ENCODE measurements at places on chromosomes 4 and X.
A peak's percentile ranks its signal among the peaks of the same experiment; 100 is the strongest.

DNA sequence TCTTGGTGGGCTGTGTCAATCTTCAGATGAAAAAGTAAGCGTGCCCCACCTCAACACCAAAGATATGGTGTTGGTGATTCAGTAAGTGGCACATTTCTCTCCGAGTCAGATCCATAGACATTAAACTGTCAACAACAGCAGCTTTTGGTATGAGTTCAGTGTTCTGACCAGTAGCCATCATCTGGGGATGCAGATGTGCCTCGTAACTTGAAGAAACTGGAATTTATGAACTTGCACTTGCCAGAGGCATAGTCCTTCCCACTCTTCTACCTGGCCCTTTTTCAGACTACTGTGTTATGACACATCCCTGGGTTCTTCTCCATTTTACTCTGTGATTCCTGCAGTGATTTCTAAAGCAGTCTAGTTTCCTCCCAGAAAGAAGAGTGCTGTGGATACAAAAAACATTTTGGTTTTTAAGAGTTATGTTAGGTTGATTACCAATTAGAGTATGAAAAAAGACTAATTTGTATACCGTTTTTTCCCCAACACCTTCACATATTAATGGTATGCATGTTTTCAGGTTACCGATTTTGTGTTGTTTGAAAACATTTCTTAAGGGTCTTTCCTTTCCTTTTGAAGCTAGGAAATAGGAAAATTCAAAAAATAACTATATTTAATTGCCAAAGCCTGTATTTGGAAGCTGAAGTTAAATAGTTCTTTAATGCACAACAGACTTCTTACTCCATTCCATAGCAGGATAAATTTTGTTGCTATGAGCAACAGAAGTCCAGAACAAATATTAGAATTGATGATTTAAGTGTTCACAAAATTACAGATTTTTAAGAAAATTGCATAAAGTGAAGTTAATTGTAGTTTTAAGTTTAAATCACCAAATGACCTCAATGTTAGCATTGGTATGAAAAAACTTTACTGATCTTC is 39.3 kb downstream of the NUDT6 start:
- no peak for DNase-seq

- peak; percentile 48 for DNase-seq
Measured at GRCh38 chr4:110195561-110196205, 2.7 kb downstream of the ELOVL6 start.

- DNase-seq = no peak
Measured at GRCh38 chrX:116285501-116285900, 115.0 kb downstream of the AGTR2 start.

- DNase-seq = peak; percentile 61
Measured at GRCh38 chr4:81472281-81473182, 825 bp upstream of the RASGEF1B start.

GRCh38 chr4:188107931-188108843 is 1.2 kb downstream of the TRIML2 start:
- DNase-seq = no peak

DNA sequence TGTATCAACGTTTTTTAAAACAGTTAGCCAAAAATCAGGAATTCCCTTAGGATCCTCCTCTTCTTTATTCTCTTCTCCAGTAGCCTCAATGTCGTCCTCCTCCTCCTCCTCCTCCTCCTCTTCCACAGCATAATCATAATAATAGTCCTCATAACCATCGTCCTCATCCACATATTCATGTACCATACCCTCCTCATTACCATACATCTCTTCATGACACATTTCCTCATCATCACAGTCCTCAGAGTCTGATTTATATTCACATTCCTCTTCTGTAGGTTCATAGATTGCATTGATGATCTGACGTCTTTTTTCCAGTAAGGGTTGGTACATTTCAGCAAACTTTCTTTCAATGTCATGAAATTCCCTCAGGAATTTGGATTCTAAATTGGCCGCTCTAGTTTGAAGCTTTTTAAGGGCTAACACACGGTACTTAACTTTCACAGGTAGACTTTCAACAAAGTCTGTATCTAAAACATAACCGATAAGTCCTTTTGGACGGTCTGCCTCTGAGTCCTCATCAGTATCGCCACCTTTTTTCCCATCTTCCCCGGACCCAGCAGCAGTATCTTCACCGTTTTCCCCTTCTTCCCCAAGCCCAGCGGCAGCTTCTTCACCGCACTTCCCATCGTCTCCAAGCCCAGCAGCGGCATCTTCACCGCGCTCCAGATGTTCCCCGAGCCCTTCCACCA is 771 bp downstream of the NAP1L2 start:
- no peak for DNase-seq

DNA sequence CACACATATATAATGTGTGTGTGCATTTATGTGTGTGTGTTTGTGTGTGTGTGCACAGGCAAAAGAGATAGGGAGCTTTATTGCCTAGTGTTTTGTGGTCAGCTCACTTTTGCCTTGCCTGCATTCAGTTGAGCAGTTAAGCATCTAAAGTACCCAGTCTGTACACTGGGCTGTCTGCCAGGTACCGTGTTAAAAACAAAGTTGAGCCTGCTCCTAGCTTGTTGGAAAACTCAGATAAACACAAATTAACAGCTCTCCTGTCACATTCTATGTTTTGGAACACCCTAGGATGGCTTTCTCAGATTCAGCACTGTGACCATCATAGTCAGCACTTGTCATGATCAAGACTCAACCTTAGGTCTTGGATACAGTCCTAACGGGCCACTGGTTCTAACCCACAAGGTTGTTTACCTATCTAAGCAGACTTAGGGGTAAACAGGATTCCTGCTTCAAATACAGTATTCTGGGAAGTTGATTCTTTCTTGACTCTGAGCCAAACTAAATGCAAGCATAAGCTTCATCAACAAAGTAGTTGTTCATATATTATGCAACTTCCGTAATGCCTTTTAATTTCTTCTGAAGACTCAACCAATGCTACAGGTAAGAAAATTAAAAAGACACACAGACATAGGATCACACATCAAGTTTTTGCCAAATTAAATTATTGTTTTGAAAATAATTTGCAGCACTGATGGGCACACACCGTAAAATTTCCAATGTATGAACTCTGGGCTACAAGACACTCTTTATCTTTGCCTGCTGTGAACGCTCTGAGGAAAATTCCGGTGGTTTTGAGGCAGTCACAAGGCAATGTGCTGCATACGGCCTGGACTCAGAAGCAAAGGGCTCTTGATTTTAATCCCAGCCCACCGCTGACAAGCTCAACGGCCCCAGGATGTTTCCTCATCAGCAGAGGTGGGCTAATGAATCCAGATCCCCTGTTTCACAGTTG is 11.3 kb upstream of the CD99 start:
- no peak for DNase-seq

DNA sequence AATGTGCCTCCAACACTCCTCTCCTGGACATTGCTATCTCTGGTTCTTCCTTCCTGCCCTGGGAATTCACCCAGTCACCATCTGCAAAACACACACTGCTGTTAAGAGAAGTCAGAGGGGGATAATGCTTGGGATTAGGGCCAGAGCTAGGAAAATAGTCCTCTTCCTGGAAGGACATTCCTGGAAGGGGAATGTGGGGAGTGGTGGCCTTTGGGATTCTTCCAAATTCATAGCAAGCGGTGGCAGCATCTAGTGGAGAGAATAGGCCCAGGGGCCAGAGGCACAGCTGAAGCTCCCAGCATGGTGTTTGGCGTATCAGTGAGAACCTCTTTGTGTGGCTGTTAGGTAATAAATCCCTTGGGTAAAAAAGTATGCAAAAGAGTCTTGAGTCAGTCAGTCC is 34.3 kb downstream of the SHROOM4 start:
- no peak for DNase-seq

DNA sequence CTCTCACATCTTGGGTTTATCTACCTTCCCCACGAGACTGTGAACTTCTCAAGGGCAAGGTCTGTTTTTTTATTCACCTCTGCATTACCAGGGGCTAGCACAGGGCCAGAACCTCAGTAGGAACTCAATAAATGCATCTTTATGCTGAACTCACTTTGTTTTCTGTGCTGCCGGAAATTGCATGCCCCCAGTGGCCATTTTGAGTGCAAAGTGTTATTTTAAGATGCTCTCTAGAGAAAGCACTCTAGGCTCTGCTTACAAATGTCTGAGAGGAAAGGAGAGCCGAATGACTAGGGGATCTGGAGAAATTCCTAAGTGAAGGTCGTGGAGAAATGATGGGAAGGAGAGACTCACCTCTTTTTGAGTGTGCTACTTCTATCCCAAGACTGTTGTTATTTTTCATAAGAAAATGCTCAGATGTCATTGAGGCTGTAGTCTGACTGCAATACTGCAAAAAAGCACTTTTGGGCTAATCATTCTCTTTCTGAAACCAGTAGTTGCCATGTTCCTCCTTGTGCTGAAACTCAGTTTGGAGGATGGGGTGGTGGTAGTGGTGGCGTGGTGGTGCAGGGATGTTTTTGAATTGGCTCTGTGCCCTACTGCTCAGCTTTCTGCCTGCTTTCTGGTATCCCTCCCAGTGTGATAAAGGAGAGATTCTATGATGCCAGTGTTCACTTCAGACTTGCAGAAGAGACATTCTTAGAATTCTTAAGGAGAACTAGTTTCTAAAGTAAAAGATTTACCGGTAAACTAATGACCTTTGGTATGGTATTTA is 41.3 kb downstream of the DOCK11 start:
- peak; percentile 18 for DNase-seq

DNA sequence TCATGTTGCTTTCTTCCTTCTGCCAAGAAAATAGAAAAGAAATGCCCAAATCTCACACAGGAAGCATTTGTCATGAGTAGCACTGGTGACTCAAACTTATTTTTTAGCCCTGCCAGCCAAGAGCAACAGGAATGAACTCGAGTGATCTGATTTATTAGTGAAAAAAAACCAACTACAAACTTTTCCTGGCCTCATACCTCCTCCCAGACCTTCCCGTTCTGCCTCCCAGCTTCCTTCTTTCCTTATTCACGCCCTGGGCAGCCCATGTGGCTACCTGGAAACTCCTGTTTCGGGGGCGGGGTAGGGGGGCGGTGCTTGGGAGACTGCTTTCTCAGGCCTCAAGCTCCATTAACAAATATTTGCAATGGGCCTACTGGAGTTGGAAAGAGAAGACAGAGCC is 178.5 kb downstream of the NHS start:
- no peak for DNase-seq

- no peak for DNase-seq
Measured at GRCh38 chrX:50202539-50202938, 1.7 kb upstream of the AKAP4 start.
